ENCODE measurements at places on chromosomes 2 and 18.

- DNase-seq: no peak
Observed at GRCh38 chr2:157324331-157324843, 1.2 kb downstream of the ERMN start.

DNA sequence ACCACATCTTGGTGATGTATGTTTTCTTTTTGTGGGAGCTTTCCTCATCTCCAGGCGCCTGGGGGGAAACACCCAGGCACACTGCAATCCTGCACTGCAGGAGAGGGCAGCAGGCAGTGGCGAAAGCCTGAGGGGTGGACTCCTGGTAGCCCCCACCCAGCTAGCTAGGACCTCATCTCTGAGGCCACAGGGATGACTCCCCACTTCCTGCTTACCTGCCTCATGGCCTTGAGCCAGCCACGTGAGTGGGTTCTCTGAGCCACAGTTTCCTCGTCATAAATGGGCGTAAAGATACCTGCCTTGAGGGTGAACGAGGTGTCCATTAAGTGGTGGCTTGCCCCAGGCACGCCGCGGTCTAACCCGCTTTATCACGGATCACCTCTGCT, 19.1 kb downstream of the TRAF3IP1 start:
- no peak for DNase-seq

GRCh38 chr2:168639441-168639898, 163.0 kb upstream of the NOSTRIN start:
- DNase-seq: no peak

GRCh38 chr2:208097801-208098200, 26.5 kb downstream of the CRYGD start:
- no peak for DNase-seq

DNA sequence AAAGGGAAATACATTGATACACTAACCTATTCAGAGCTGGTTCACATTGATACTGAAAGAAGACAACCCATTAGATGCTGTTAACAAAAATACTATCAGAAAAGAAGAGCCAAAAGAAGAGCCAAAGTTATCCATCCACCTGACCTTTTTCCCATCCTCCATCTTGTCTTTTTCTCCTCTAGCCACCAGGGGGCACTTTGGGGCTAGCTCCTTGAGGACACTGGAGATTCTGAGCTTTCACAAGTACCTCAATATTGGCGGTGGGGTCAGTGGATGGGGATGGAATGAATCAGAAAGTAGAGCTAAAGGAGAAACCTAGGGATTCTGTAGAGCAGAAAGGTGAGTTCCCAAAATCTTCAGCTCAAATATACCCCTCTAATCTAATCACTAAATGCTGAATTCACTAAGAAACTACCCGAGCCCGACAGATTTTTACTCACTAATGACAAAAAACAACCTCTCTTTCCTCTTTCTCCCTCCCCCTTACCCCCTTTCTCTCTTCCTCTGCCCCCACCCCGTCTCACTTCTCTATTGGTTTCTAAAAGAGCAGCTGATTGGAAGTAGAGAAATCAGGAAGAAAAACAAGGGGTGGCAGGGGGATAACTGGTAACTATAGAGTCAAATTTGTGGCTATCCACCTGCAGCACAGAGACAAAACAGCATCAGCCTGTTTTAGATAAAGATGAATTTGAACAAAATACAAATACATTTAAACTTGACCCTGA, 203.3 kb downstream of the TCF4 start:
- no peak for DNase-seq

- DNase-seq: no peak
Observed at GRCh38 chr2:196200557-196200956, 29.2 kb upstream of the STK17B start.

DNA sequence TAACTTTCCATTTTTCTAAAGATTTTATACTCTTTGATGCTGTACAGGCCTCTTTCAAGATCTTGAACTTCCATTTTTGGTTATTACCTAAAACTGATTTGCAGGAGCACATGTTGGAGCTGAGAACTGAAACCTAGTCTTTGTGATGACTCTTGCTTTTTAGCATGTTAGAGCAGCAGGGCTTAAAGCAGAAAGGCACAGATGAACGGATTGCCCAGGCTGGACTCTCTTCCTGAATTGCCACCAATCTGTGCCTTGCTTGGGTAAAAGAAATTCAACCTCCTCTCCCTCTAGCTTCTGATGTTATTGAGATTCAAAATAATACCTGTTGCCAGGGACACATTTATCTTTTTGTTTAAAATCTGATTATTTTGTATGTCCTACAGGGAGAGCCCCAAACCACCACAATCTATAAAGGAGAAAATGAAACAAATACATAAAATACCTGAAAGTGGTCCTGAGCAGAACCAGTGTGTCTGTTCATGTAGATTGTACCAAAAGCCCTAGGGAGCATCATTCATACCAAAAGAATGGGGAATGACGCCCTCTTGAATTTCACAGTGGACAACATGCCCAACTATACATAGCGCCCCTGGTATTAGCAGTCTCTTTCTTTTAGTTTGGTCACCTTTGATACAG, 277.0 kb upstream of the MAP2 start:
- no peak for DNase-seq

GRCh38 chr2:99072551-99072950, 69.0 kb upstream of the C2orf15 start:
- no peak for DNase-seq

DNA sequence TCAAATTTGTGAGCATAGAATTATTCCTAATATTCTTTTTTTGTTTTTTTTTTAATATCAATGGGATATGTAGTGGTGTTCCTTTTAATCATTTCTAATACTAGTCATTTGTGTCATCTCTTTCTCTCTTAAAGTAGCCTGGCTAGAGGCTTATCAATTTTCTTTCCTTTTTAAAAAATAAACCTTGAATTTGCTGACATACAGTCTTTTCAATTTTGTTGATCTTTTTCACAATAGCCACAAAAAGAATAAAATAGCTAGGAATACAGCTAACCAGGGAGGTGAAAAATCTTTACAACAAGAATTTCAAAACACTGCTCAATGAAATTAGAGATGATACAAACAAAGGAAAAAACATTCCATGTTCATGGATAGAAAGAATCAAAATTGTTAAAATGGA, 192.6 kb downstream of the ARL6IP6 start:
- no peak for DNase-seq

DNA sequence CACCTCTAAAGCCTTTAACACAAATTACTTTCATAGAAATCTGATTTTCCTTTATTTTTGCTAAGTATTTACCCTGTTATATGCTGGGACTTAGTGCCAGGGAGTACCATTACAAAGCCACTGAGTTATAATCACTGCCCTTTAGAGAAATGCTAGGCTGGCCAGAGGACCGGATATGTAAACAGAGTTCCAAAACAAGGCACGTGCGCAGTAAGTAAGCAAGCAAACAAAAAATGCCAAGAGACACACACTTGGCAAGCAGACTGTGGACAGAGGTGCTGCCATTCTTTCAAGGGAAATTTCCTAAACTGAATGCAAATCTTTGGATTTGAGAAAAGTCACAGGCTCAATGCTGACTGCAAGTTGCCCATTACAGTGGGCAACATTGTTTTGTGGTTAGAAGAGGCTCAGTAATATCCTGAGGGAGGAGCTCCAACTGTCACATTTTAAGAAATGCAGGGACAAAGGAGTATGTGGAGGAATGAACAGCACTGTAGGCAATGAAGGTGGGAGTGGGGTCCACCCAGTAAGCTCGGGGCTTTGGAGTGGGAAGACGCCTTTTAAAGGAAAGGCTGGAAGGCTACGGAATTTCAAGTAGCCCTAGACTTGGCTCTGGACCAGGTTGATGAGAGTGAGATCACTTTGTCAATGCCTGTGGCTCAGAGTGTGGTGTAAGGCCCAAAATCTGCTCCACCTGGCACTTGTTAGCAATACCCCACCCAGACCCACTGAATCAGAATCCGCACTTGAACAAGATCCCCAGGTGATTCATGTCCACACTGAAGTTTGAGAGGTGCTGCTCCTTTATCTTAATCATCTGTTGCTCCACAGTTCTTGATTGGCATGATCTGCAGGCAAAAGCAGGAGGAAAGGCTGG, 2.1 kb upstream of the PARD6G start:
- DNase-seq: no peak

DNA sequence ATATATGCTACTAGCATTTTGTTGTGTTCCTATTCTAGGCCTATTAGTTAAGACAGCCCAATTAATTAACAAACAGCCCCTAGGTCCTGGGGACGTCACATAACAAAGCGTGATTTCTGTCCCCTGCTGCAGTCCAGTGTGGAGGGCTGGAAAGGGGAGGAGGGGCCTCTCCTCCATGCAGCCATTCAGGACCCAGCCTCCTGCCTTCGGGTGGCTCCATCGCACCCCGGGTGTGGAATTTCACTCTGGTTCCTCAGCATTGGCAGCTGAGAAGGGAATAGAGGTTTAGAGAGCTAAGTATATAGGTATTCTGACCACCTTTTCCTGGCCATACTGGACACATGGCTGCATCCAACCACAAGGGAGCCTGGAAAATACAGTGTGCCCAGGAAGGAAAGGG, 42.4 kb downstream of the MC2R start:
- no peak for DNase-seq

GRCh38 chr2:193276560-193276959, 1081.8 kb upstream of the TMEFF2 start:
- no peak for DNase-seq

DNA sequence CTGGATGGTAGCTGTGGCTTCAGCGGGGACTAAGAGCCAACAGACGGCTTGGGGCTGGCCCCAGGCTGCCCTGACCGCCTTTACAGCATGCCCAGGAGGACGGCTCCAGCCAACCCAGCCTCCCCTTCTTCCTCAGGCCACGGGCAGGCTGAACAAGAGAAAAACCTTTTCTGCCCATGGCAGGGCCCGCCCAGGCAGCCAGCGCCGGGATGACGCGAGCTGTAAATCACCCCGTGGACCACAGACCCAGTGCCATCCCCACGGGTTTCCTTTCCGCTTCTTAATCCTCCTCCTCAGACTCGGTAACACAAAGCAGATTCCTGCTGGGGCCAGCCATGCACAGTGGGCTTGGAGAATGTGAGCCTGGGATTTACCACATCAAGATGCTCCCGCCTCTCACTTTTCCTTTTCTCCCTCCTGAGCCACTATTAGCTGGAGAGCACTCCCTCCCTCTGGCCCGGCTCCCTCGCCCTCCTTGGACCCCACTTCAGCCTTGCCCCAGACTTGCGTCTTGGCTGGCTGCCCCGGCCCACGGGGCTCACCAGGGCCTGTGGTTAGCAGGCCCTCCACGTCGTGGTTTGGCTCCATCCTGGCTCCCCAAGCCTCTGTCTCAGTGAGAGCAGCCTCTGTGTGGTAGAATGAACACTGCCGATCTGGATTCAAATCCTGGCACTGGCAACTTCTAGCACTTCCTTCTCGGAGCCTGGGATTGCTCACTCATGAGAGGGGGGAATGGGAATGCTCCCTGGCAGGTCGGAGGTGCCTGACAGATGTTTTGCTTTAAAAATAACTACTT, 31.4 kb downstream of the ATOH8 start:
- no peak for DNase-seq

GRCh38 chr2:218981390-218981880, 3.5 kb downstream of the FEV start:
- no peak for DNase-seq

- no peak for DNase-seq
Observed at GRCh38 chr2:179671043-179671981, 190.1 kb downstream of the ZNF385B start.

DNA sequence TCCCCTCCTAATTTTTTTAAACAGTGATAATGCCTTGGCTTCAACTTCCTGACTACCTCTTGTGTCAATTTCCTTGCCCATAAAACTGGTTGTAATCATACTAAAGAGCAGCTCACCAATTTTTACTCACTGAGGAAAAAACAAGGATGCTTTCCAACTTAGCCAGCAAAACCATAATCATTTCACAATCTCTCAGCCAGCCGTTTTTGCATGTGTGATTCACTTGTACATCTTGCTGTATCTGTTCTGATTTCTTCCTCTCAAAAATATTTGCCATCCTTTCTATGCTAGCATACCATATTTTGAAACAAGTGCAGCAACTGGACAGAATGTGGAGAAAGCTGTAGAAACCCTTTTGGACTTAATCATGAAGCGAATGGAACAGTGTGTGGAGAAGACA, 60.7 kb downstream of the RAB27B start:
- no peak for DNase-seq

- DNase-seq: no peak
Observed at GRCh38 chr2:38945911-38946310, 56.2 kb downstream of the ARHGEF33 start.

GRCh38 chr2:40043641-40044040, 264.6 kb upstream of the THUMPD2 start:
- DNase-seq: no peak

- no peak for DNase-seq
Observed at GRCh38 chr2:166170356-166170755, 42.5 kb upstream of the SCN1A start.

GRCh38 chr2:28282861-28283646, 109.6 kb upstream of the FOSL2 start:
- DNase-seq: no peak

GRCh38 chr2:95700519-95700918, 108.7 kb downstream of the TRIM43 start:
- DNase-seq: no peak

GRCh38 chr2:73908689-73909652, 16.2 kb downstream of the ACTG2 start:
- DNase-seq: no peak

DNA sequence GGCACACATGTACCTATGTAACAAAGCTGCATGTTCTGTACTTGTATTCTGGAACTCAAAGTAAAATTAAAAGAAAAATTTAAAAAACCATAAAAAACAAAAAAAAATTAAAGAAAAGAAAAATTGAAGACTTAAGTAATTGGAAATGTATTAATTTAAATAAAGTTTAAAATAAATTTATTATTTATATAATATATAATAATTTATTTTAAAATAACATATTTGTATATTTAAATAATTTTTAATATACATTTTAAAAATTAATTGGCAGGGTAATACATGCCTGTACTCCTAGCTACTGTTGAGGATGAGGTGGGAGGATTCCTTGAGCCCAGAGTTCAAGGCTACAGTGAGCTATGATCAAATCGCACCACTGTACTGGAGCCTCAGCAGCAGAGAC, 1830.6 kb upstream of the CELF4 start:
- no peak for DNase-seq

DNA sequence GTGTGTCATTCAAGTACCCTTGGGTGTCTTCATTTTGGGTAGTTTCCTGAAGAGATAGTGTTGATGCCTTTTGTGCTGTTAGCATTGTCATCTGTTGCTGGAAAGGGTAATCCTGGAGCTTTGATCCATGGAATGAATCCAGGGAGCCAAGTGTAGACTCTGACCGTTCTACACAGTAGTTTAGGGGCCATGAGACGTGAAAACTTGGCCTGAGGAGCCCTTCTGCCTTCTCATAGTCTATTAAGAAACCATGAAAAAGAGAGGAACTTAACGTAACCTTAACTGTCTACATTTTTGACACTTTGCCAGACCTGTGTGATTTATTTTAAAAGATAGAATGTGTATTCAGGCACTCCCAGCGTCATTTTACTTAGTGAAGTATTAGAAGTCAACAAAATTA, 194.0 kb downstream of the BABAM2 start:
- no peak for DNase-seq

DNA sequence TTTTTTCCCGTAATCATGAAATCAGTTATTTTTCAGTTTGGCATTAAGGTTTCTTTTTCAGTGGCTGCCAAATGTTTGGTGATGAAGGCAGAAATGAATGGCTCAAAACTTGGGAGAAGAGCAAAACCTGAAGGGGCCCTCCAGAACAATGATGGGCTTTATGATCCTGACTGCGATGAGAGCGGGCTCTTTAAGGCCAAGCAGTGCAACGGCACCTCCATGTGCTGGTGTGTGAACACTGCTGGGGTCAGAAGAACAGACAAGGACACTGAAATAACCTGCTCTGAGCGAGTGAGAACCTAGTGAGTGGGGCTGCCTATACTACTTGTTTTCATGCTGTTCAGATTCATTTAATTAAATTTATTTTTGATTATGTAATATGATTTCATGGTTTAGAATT, 29.2 kb upstream of the MSH2 start:
- DNase-seq: no peak
